ENCODE measurements at places on chromosomes 5 and 9.

DNA sequence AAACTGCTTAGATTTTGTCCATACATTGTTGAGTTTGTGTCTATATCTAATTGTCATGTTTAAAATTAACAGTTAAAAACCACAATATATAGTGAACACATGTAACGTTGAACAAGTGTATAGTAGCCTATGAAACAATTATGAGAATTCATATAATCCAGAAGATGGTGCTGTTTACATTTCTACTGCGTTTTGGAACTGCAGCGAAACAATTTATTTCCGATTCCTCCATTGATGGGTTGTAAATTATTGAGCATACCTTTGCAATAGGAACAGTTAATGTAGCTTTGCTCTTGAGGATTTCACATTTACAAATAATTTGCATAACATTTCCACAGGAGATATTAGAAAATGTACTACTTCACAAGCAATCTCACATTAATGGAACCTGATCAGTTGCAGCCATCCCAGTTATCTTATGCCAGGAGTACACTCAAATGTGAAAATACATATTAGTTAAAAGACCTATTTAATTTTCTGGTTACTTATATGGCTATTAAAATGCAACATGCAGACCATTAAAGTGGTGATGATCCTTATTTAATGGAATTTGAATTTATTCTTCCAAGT is 411.8 kb downstream of the CDH10 start:
- no peak for DNase-seq

DNA sequence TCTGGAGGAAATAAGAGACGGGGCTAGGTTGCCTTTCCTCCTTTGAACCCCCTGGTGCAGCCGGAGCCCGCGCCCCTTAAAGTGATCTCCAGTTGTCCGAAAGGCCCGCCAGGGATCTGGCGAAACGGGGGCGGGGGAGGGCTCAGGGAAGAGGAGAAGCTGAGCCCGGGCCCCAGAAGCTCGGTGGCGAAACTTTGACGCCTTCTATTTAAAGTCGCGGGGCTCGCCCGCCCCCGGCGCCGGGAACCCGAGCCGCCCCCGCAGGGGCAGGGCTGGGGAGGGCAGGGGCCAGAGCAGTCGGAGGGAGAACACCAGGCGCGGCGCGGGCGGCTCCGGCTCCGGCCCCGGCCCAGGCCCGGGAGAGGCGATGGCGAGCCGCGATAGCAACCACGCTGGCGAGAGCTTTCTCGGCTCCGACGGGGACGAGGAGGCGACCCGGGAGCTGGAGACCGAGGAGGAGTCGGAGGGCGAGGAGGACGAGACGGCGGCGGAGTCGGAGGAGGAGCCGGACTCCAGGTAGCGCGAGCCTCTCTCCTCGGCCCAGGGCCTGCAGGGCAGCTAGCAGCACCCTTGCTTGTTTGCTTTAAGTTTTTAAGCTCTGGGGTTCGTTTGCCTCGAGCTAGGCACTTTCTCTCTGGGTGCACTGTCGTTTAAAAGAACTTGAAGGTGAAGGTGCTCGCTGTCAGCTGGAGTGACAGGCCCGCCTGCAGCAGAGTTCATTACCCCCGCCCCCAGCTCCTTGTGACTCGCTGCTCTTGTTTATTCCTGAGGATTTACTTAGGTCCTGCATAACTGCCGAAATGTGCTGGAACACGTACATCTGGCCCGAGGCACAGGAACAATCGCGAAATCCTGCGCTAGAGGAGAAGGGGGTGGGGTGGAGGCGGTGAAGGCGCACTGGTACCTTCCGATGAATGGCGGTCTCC is at the start of gene CMYA5:
Gene CMYA5, plus strand, starts transcription at position 296 of the 926 bp plus-strand sequence. Its CDS starts 72 bp downstream, at position 368.
- no peak for DNase-seq

- no peak for DNase-seq
Measured at GRCh38 chr9:134029248-134030226, 4.3 kb downstream of the BRD3OS start.

GRCh38 chr5:95102687-95103086 is 182.2 kb downstream of the MCTP1 start:
- DNase-seq, result no peak

- no peak for DNase-seq
Measured at GRCh38 chr9:93139365-93140182, 5.5 kb upstream of the NINJ1 start.

DNA sequence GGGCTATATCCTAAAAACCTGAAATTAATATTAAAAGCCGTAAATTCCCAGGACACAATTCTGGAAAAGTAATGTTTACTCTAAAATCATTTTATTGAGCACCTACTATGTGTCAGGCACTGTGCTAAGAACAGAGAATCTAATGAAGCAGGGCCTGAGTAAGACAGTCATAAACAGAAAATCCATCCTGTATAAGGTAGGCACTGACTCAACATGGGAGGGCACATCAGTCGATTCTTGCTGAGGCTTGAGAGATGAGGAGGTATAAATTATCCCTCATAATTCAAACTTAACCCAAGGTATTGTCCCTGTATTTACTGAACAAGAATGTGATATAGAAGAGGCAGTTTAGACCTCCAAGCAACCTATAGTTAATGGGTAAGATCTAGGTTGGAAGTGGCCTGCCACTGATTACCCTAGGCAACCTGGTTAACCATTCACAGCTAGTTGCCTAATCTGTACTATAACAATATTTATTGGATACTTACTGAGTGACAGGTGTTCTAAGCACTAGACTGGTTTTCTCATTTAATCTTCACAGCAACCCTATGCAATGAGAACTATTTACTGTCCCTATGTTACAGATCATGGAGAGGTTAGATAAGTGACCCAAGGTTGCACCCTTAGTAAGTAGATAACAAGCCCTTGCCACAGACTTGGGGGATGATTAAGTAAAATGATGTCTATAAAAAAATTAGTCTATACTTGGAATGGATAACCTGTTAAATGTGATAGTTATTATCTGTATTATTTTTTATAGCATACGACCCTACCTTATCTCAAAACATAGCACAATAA is 317.7 kb downstream of the PDE4D start:
- no peak for DNase-seq

GRCh38 chr9:4850603-4851310 is 58.0 kb downstream of the RCL1 start:
- DNase-seq, result no peak

- DNase-seq, result no peak
Measured at GRCh38 chr5:36602704-36603321, 3.6 kb upstream of the SLC1A3 start.

All from activated naive CD8-positive, alpha-beta T cell treated with anti-CD3 and anti-CD28 coated beads for 36 hours (primary cell).